ENCODE measurements at places on chromosomes 13 and 19.

DNA sequence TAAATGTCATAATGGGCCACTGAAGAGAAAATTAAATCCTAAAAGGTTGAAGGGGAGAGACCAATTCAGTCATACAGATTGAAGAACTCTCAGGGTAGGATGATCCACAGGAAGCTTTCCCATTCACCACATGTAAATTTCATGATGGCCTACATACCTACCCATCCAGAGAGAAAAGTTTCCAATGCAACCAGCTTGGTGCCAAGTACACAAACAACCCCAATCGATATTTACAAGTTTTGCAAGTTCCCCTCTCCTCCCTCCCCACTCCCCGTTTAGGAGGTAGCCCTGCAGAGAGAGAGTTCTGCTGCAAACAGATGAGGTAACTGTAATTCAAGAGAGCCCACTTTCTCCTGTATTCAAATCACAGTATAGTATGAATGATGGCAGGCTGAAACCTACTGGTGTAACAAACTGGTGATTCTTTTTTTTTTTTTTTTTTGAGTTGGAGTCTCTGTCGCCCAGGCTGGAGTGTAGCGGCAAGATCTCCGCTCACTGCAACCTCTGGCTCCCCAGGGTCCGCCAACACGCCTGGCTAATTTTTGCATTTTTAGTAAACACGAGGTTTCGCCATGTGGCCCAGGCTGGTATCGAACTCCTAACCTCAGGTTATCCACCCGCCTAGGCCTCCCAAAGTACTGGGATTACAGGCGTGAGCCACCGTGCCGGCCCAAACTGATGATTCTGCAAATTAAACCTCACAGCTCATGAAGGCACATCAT lies 14.4 kb downstream of the FOXO1 start:
- no peak for DNase-seq

- peak; percentile 48 for DNase-seq
These were observed 28.5 kb downstream of the MED4 start for GRCh38 chr13:48066310-48066989.

- no peak for DNase-seq
These were observed 5.0 kb upstream of the MADCAM1 start for GRCh38 chr19:491146-491741.

GRCh38 chr13:50153401-50153800 lies 138.2 kb downstream of the KCNRG start:
- no peak for DNase-seq

GRCh38 chr13:44870456-44870929 lies 118.8 kb downstream of the NUFIP1 start:
- DNase-seq: no peak

DNA sequence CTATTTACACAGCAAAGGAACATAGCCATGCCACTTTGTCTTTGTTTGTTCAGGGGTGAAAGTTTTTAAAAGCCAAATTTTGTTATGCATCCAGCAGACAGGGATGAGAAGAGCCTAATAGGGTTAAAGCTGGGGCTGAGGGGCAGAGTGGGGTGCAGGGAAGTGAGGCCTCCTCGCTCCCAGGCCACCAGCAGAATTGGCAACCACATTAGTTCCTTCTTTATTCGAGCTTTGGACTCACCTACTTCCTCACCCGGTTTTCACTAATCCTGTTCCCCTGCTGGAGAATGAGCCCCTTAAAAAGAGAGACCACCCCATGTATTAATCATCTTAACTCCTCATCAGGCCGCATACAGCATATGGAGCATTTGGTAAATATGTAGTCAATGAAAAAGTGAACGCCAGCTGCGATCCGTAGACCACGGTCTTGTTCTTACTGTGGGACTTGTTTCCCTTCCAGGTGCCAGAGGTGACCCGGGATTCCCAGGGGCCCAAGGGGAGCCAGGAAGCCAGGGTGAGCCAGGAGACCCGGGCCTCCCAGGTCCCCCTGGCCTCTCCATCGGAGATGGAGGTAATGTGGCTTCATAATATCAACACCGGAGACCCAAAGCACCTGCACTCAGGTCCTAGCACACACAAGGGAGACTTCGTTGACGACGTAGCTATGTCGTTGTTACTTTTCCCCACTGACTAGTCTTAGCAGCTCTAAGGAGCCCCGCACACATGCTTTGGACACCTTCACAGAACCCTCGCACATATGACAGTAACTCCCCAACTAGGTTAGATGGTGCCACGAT lies 112.1 kb downstream of the RAB20 start:
- no peak for DNase-seq

GRCh38 chr13:95150555-95150954 lies 150.7 kb downstream of the ABCC4 start:
- DNase-seq: no peak

- no peak for DNase-seq
These were observed 36.1 kb downstream of the ZSWIM9 start for GRCh38 chr19:48206397-48207093.

DNA sequence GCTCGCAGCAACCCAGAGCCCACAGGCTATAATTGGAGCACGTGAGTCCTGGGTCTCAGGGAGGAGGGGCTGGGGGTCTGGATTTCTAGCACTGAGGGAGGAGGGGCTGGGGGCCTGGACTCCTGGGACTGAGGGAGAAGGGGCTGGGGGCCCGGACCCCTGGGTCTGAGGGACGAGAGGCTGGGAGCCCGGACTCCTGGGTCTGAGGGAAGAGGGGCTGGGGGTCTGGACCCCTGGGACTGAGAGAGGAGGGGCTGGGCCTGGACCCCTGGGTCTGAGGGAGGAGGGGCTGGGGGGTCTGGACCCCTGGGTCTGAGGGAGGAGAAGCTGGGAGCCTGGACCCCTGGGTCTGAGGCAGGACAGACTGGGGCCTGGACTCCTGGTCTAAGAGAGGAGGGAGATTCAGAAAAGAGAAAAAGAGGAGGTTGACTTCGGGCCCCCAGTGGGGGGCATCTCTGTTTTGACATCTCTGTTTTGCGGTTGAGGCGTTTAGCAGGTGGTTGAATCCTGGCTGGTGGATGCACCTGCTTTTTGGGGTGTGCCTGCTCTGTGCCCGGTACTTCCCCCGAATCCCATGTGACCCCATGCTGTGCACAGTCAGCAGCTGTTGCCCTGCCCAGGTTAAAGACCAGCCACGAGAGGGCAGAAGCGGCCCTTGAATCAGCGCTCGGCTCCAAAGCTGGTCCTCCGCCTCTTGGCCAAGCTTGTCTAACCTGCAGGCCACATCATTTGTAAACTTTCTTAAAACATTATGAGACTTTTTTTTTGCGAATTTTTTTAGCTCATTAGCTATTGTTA lies 10.5 kb downstream of the PVR start:
- peak; percentile 69 for DNase-seq

DNA sequence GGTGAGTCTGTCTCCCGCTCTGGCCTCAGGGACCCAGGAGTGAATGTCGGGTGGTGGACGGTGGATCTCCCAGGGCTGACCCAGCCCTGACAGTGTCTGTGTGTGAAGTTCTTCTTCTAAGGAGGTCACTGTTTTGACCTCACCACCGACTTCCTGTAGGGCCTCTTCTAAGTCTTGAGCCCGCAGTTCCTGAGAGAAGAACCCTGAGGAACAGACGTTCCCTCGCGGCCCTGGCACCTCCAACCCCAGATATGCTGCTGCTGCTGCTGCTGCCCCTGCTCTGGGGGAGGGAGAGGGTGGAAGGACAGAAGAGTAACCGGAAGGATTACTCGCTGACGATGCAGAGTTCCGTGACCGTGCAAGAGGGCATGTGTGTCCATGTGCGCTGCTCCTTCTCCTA lies at the start of gene SIGLEC7:
Gene SIGLEC7 (plus strand): TSS at position 183 of the 400 bp plus-strand sequence. CDS start 69 bp downstream, at position 252.
- no peak for DNase-seq

DNA sequence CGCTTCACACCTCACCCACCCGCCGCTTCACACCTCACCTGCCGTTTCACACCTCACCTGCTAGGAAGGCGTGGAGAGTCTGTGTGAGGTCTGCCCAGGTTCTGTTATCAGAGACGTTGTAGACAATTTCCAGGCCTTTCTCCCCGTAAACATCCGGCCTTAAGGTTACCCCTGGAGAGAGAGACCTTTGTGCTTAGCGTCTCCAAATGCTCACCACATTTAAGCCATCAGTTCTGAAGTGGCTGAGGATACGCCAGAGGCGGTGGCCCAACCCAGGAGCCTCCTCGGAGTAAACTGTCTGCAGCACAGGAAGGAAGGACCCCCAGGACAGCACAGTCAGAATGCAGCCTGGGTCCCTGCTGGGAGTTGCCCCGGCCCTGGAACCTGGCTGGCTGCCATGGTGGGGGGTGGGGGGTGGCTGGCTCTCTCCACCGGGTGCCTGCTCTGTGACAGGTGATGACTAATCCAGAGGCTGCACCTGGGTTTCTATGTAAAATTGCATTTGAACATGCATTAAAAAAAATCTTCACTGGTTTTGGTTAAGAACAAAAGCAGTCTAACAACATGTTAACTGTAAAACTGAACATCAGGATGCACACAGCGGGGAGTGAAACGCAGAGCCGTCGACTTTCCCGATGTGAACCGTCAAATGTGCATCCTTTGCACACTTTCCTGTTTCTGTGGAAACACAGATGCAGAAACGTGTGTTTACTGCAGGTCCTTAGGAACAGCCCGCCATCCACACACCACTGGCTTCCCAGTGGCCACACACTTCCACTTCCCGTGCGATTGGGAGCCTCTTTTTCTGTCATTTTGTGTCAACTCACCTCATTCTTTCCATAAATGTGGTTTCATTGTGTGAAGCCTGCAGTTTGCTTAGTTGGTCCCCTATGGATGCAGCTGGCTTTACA lies 4.5 kb downstream of the ATP4B start:
- peak; percentile 26 for DNase-seq

GRCh38 chr13:51524829-51525566 lies 59.3 kb upstream of the WDFY2 start:
- no peak for DNase-seq

DNA sequence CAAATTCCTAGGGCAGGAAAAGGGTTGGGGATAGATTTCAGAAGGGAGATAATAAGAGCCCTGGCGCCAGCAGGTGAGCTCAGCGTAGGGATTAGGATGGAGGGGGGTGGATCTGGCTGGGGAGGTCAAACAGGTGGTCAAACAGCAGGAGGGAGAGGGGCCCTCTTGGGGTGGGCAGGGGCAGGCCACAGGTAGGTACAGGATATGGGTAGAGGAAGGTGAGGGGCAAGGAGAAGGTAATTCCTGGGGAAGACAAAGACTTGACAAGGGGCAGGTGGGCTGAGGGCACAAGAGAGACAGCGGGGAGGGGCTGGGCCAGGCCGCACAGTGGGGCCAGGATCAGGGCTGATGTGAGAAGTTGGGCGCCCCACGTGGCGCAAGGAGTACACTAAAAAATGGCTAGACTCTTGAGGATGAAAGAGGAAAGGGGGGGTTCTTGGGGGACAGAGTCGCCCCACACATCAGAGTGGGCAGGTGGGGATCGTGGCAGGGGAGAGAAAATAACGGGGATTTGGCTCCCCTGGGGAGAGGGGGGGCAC lies 713 bp downstream of the KRI1 start:
- no peak for DNase-seq

GRCh38 chr13:46520166-46520565 lies 32.8 kb upstream of the LRCH1 start:
- no peak for DNase-seq

DNA sequence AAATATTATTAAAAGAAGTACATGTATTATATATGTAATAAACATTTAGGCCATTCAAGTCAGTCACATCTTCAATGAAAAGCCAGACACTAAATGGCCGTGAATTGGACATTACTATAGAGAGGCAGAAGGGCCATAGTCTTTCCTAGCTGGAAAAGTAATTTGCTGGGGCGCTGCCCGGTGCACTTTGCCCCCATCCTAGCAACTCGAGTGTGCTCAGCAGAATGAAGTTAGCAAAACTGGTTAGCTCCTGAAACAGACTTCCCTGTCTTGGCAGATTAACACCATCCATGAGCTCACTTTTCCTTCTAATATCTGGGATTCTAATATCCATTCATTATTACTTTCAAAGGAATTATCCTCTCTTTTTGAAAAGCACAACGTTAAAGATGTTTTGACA lies 2.8 kb upstream of the SPRYD7 start:
- no peak for DNase-seq

DNA sequence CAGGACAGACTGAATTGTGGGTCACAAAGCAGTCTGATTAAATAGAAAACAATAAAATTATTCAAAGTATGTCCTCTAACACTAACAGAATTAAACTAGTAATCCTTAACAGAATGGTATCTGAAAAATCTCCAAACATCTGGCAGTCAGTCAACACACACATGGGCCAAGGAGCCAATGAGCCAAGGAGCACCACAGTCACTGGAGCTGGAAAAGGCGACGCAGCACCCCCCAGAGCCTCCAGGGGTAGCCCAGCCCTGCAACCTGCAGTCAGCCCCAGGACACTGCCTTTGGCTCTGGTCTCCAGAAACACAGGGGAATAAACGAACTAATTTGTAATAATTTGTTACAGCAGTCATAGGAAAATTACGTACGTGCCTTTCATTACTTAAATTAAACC lies 12.3 kb downstream of the TUBGCP3 start:
- DNase-seq: no peak

DNA sequence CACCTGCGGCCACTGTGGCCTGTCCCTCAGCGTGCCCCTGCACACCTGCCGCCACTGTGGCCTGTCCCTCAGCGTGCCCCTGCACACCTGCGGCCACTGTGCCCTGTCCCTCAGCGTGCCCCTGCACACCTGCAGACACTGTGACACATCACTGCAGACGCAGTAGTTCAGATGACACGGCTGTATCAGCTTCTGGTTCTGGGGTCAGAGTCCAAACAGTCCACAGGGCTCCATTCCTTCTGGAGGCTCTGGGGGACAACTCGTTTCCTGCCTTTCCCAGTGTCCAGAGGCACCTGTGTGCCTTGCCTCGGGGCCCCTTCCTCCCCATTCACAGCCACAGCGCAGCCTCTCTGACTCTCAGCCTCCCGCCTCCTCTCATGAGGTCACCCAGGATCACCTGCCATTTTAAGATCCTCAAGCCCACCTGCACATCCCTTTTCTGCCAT lies 5.5 kb downstream of the SF3A2 start:
- no peak for DNase-seq

DNA sequence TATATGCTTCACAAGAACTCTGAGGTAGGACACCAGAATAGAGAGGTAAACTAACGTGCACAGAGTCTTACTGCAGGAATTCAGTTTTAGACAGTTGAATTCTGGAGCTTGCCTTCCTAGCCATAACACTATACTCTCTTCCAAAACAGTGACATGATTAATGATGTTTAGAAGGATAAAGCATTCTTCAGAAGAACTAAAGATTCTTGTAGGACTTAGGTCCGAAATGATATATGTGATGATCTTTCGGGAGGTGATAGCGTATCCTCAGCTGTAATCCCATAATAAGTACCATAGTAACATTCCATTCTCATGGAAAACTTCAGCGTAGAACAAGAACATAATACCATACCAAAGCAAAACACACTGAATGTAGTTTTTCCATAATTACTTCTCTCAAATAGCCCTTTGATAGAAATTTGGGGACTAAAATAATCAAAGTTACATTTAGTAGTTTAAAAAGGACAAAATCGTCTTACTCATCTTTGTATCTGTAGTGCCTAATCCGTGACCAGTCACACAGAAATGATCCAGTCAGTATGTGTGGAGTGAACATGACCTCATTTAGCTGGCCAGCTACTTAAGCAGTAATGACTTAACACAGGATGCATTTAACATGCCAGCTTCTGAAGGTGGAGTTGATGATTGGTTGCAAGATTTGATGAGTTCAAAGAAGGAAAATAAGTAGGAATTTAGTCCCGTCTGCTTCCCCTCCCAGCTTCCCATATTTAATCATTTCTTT lies 38.4 kb downstream of the PIBF1 start:
- DNase-seq: no peak

GRCh38 chr19:756236-756635 lies 5.3 kb downstream of the MISP start:
- DNase-seq: peak; percentile 48

GRCh38 chr19:23294141-23294540 lies 43.9 kb upstream of the ZNF724 start:
- DNase-seq: no peak

Data from activated CD4-positive, CD25-positive, alpha-beta regulatory T cell treated with anti-CD3 and anti-CD28 coated beads, Interleukin-2, amount 50 U/mL, for 72 hours (primary cell).